Activated T-cell treated with anti-CD3 and anti-CD28 coated beads, Interleukin-2, amount 50 U/mL, for 48 hours (primary cell): ENCODE measurements at places on chromosomes 1 and 21.

DNA sequence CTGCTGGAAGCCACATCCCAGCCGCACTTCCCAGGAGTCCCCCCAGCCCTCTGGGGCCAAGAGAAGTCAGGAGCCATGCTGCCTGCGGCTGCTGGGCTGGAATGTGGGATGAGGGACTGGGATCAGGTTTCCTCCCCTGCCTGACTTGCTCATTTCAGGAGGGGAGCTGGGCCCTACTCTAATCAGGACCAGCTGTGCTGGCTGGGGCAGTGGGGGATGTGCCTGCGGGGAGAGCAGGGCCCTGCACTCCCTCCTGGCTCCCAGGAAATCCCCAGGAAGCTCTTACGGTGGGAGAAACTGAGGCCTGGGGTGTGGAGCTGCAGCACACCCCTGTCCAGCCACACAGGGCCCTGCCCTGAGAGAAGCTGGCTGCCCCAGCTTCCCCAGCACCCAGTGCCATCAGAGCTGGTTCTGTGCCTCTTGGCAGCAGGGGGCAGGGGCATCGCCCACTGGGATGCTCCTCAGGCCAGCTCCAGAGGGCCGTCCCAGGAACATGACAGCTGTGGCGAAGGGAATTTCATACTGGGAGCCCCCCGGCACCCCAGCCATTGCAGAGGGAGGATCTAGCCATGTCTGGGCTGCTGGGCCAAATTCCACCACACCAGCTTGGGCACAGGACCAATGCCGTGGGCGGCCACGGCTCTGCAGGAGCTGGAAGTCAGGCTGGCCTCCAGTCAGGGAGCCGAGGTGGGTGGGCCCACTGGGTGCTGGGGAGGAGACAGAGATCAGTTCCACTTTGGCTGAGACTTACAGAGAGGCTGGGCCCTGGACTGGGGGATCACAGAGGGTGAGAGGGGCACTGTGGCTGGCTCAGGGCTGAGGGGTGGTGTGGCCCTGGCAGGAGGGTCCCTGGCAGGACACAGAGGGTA is 21.3 kb upstream of the PRSS38 start:
- DNase-seq = no peak

DNA sequence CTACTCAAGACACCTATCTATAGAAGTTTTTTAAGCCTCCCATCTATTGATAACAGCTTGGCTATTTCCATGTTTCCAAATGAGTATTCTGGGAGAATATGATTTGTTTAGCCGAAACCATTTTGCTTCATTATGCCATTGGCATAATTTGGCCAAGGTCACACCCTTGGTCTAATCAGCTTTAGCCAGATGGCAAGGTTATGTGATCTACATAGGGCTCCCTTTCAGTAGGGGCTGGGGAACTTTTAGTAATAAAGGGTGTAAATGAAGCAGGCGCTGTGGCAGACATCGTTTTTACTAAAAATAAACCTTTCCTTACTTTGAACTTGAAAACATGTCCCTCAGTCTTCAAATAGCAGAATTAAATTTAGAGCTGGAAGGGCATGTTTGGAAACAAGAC is 3.0 kb upstream of the PDC start:
- DNase-seq = no peak

- no peak for DNase-seq
Measured at GRCh38 chr1:159000070-159000409, 9.7 kb upstream of the IFI16 start.

- no peak for DNase-seq
Measured at GRCh38 chr1:235558621-235559169, 54.4 kb upstream of the B3GALNT2 start.

DNA sequence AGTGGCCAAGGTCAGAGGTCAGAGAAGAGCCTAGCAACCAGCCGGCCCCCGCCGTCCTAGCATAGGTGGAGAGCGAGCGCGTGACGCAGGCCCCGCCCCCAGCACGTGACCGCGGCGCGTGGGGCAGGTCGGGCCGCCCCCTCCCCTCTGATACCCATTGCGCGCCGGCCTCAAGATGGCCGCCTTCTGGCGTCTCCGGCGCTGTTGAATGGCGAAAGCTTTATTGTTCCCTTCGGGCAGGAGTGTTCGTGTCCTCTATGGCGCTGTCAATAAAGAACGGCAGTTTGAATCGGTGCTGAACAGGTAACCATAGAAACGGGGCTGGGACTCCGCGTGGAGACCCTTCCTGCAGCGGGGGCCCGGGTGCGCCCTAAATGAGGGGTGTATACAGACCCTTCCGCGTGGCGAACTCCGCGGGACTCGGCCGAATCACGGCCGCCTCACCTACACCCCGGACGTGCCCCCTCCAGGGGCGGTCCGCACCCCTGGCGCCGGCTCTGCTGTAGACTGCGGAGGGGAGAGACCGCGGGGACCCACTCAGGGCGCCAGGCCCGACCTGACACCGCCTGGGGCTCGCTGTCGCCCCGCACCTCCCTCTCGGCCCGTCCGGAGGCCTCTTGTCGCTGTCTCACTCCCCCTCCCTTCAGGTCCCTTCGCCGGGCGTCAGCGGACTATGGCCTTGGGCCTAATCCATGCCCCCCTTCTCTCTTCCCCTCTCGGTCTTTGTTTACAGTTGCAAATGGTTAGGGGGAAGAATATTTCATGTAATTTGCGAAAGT is at the start of gene ZBTB40:
ZBTB40 (plus strand) TSS at position 150 of the 779 bp plus-strand sequence. CDS start 38,098 bp downstream, outside the sequence.
- DNase-seq = peak; percentile 96

GRCh38 chr1:47696404-47696736 is 258.5 kb downstream of the FOXD2 start:
- DNase-seq = no peak

DNA sequence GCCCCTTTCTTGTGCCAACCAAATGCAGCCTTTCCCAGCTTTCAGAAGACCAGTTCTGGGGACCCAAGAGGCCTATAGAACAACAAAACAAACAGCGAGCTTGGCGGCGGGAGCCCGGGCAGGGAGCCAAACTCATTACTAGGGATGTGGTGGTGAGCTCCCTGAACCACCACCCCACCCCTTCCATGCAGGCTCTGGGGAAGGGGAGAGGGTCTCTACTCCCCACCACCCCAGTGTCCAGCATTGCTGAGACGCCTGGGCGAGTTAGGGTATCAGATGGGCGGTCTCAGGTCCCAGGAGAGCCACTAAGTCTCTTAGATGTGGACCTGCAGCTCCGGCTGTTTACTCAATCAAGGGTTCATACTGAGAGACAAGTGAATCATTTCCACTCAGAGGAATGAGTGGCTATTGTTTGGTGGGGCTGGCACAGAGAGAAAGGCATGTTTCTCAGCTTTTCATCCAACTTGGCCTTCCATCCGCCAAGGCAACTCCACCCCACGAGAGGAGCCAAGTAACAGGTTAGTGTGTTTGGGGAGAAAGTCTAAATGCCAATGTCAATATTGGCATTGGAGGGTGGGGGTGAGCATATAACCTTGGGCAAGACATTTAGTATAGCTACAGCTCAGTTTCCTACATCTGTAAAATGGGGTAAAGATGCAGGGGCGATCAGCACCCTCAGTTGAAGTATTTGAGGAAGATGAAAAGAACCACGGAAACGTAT is 40.9 kb downstream of the PLXNA2 start:
- DNase-seq = no peak

DNA sequence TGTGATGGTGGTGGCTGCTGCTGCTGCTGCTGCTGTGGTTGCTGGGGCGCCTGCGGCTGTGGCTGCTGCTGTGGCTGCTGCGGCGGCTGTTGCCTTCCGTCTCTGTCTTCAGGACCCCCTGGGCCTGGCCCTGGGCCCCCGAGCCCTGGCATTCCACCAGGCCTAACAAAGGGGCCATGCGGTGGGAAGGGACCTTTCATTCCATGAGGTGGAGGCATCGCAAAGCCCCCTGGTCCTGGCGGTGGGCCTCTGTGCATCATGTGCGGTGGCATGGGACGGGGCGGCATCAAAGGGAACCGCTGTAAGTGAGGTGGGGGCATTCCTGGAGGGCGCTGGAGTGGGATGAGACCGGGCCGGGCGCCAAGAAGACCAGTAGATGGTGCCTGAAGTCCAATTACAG is 12.4 kb downstream of the SOD1 start:
- DNase-seq = no peak

- peak; percentile 9 for DNase-seq
Measured at GRCh38 chr1:230174041-230174440, 107.0 kb downstream of the GALNT2 start.

DNA sequence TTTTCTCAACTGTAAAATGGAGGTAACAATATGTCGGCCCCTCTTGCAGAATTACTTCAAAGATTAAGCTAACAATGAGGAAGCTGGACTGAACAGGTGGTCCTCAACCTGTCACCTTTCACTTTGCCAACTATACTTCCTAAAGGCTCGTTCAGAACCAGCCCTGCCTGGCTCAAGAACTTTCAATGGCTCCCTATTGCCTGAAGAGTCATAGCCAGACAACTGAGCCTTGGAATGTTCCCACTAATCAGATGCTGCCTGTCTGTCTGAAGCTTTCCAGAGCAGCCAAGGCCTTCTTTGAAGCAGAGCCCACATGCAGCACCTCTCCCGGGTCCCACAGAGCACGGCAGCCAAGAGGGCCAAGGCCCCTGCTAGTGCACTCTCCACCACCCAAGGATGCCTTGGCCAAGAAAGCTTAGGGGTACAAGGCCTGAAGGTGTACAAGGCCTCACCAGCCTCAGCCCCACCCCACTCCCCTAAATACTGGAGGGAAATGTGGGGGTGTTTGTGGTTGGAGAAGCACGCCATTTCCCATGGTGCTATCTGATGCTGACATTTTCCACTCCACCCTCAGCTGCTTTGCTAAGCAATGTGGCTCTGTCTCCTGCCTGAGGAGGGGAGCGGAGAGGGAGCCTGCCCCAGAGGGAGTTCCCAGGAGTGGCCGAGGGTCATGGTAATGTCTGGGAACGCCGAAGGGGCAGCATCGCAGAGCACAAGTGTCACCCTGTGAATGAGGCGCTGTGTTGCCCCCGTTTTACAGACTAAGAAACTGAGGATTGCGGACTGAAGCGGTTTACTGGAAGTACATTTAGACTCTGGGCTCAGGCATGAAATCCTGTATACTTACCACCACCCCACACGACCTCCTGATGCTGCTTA is 8.2 kb upstream of the LAPTM5 start:
- DNase-seq = peak; percentile 62

GRCh38 chr1:5743435-5744095 is 248.7 kb downstream of the NPHP4 start:
- no peak for DNase-seq

GRCh38 chr1:18927654-18928272 is 25.4 kb upstream of the ALDH4A1 start:
- peak; percentile 69 for DNase-seq

DNA sequence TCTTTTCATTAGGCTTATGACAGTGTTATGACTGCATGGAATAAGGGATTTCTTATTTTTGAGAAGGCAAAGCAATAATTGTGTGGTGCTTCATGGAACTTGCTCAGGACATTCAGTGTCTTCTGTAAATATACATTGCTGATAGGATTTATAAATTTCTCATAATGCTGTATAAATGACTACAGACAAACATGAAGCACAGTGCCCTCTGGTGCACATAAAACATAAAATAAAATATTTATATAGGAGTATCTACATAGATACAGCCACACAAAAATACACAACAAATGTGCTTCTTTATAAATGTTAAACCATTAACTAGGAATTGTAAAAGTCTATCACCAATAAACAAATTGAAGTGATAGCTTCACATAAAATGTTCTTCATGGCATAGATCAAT is 24.1 kb downstream of the BRINP3 start:
- no peak for DNase-seq

GRCh38 chr1:58136387-58136786 is 410.1 kb downstream of the OMA1 start:
- no peak for DNase-seq

DNA sequence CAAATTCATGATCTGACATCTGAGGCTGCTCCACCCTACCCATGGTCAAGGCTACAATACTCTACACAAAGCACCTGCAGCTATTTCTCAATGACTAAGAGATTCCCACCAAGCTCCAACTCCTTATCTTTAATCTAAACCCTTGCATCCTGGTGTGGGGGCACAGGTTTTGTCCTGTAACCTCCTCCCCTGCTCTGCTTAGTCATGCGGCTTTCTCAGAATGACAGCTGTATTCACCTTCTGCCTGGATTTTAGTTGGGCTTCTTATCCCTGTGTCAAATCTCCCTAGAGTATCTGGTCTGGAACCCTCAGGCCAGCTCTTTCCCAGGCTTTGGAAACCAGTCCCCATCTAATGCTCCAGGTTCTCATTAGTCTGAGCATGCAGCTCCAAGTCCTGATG is 159.0 kb downstream of the BARHL2 start:
- no peak for DNase-seq

DNA sequence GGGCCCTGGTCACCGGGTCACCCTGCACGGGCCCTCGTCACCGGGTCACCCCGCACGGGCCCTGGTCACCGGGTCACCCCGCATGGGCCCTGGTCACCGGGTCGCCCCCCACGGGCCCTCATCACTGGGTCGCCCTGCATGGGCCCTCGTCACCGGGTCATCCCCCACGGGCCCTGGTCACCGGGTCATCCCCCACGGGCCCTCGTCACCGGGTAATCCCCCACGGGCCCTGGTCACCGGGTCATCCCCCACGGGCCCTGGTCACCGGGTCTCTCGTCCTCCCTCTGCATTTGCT is 77.6 kb downstream of the RIPK4 start:
- no peak for DNase-seq

- DNase-seq = no peak
Measured at GRCh38 chr1:118021668-118022067, 92.1 kb downstream of the WDR3 start.

DNA sequence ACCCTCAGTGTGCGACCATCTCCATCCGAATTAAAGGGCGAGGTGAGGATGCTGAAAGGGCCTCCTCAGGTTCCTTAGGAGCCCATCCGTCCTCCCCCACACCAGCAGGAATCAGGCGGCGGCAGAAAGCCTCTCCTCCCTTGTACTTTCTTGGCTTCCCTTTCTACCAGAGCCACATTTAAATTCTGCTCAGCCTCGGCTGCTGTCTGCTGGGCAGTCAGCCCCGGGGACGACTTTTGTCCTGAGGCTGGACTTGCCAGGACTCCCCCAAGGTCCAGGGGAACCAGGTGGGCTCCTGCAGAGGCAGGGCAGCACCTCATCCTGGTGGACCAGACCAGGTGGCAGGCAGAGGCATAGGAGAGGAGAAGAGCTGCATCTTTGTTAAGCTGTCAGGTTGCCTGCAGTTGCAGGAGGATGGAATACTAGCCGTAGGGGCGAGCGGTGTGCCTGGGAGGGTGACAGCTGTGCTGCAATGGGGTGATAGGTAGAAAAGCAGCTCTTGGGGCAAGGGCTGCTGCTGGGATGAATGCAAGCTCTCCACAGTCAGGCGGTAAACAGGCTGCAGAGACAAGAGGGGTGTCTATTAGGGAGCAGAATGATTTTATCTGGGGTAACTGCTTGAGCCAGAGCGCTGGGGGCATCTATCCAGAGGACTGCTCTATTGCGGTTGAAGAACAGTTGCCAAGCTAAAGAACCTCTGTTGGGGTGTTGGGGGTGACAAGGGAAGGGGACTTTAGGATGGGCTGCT is 46.2 kb upstream of the WASF2 start:
- no peak for DNase-seq

DNA sequence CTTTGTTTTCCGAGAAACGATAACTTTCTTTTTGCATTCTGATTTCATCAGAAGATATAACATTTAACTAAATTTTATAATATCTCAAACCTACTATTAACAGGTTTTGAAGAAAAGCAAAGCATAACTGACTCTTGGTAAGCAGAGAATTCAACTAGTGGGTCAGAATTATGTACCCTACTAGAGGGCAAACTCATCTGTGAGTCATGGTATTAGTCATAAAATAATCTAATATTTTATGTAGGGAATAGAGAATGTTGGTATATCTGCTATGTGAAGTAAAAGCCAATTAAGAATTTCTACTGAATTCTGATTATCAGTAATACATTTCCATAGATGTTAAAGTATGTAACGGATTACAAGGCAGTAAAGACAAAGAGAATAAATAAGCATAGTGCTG is 56.8 kb downstream of the USP1 start:
- no peak for DNase-seq

GRCh38 chr1:115753830-115754229 is 14.7 kb downstream of the CASQ2 start:
- DNase-seq = no peak
